ENCODE measurements at places on chromosomes 16 and 17.

GRCh38 chr17:73423159-73423715 lies 111.4 kb upstream of the CDC42EP4 start:
- no peak for DNase-seq

GRCh38 chr17:335691-336090 lies 16.9 kb downstream of the RPH3AL start:
- DNase-seq: no peak

- no peak for DNase-seq
These were observed 24.8 kb downstream of the MAP1LC3B start for GRCh38 chr16:87416826-87417527.

DNA sequence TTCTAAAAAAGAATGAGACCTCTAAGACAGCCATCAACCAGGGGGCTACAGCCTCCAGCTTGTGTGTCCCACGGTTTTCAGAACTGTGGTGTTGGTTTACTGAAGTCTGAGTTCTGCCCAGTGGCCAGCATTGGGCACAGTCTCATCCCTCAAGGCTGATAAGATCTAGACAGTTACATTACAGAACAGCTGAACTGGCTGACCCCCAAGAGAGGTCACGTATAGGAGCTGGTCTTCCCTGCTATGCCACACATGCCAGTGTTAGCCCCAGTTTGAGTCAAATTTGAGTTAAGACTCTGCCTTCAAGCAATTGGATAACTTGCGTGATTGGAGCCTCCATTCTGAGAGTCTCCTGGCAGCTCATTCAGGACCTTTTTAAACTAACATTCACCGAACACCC lies 14.8 kb upstream of the NUP93 start:
- DNase-seq: no peak

- DNase-seq: no peak
These were observed 579.3 kb downstream of the TOX3 start for GRCh38 chr16:51967646-51968045.

- DNase-seq: no peak
These were observed 17.8 kb upstream of the KIF19 start for GRCh38 chr17:74307984-74308773.

DNA sequence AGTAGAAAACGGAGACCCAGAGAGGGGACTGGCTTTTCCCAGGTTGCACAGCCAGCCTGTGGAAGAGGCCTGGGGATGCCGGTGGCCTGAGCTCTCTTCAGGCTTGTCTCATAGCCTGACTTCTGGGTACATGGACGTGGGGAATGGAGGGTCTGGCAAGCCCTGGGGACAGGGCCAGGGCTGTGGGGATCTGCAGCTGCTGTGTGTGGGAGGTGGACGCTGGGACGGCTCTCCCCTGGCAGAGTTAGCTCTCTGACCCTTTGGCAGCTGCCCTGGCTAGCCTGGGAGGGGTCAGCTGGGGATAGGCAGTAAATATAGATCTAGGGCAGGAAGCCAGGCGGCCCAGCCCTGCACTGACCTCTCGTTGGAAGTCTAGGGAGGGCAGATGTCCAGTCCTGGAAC lies 20.5 kb downstream of the SLC4A1 start:
- DNase-seq: no peak

- DNase-seq: no peak
These were observed 5.8 kb downstream of the MPRIP start for GRCh38 chr17:17048106-17048505.

- DNase-seq: no peak
These were observed 4.0 kb downstream of the NUPR1 start for GRCh38 chr16:28534542-28535373.

GRCh38 chr17:53635444-53635843 lies 187.3 kb upstream of the KIF2B start:
- DNase-seq: no peak

DNA sequence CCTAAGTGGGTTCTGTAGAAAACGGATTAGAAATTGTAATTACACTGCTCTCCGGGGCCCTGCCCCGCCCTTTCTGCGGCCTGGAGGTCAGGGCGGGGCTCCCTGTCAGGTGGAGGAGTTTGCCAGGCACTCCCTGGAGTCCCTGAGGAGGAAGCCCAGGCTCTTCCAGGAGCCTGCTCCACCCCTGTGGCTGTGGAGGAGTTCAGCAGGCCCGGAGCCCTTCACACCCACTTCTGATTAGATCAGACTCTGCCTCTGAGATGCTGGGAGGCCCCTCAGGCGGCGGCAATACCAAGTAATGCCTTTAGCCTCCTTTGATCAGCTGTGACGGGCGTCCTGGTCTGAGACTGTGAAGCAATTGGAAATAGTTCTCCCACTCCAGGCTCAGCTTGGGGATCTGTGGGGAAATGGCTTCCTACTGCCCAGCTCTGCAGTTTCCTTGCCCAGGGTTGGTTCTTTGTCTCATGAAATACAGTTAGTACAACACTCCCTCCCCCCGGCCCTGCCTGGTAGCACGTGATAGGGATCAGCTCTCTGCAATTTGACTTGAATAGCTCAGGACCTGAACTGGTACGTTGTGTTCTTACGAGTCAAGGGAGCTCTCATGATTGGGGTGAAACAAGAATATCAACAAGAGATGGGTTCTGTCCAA lies 22.3 kb downstream of the BAIAP2 start:
- DNase-seq: no peak

DNA sequence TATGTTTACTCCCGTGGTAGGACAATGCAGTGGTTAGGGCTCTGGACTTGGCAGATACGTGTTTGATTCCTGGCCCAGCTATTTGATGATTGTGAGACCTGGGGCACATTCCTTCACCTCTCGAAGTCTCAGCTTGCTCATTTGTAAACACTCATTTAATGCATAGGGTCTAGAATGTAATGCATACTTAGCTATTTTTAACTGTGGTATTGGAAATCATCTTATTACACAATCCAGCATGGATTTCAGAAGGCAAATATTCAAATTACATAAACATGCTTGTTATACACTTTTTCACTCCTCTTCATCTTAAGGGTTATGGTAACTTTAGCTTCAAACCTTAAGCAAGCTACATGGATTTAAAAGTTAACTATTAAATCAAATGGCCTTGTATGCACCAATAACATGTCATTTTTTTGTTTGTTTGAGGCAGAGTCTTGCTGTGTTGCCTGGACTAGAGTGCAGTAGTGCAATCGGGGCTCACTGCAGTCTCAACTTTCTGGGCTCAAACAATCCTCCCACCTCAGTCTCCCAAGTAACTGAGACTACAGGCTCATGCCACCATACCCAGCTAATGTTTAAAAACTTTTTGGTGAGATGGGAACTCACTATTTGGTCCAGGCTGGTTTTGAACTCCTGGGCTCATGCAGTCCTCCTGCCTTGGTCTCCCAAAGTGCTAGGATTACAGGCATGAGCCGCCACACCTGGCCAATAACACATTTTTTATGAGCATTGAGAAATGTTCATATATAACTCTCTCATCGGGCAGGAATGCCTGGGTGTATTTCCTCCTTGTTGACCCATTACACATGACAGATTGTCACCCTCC lies 52.5 kb downstream of the VAT1L start:
- DNase-seq: no peak

GRCh38 chr16:86134802-86135461 lies 236.0 kb downstream of the IRF8 start:
- no peak for DNase-seq

GRCh38 chr17:20997711-20998570 lies 44.9 kb downstream of the USP22 start:
- no peak for DNase-seq

DNA sequence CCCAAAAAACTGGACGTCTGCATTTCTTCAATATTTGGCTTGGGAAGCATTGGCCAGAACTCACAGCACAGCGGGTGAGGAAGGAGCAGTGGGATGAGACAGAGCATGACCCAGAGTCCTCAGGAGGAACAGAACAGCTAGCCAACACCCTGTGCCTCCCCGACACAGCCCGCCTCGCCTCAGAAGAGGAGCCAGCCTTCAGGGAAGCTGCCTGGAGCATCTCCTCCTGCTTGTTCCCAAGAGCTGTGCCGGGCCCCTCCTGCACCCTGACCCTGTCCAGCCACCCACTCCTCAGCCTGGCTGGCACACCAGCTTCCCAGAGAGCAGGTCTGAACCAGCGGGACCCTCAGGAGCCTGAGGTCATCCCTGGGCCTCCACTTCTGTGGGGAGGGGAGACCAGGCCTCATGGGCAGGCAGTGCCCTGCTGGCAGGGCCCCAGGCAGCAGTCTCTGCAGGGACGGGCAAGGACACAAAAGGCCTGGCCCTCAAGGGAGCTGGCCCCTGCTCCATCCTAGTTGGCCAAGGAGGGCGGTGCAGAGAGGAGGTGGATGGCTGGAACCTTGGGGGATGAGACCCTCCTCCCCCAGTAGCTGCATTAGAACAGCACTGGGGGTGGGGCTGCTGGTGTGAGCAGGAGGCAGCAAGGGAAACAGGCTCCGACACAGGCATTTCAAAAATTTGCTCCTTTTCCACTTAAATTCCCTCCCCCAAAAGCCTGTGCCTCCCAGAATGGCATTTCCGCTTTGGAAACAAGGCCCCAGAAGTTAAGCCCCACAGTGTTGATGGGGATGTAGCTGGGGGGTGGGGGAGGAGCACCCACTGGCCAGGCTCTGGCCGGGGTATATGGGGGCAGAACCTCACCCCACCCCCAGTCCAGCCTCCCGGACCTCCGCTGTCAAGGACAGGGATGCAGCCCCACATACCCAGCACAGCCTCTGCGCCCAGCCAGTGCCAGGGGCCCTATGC lies 1.8 kb upstream of the BCAR1 start:
- DNase-seq: no peak
